ENCODE measurements at places on chromosomes 11 and 22. TPM values are rescaled to one million over a fixed set of nuclear protein-coding genes. Genes with fewer than 3 reads are reported as not detected.

SAMM50 gene
- 34.9 TPM for total RNA-seq

OR5AK2 gene
- not detected for total RNA-seq

OR5B21 gene
- total RNA-seq, result not detected

NCF4 gene
- 19.4 TPM for total RNA-seq

SLC22A6 gene
- 2.4 TPM for total RNA-seq

TENM4 gene
- total RNA-seq, result 31.0 TPM

GRCh38 chr22:48507171-48507570 is 1320.5 kb downstream of the BRD1 start:
- H3K27ac ChIP-seq, result no peak overlapping the region
- no peak for DNase-seq
- H3K27me3 ChIP-seq, result no peaks in the 10 kb centered on the region
- H3K4me3 ChIP-seq, result no peak overlapping the region
- no peaks in the 10 kb centered on the region for H3K4me1 ChIP-seq
- no peaks in the 10 kb centered on the region for H3K36me3 ChIP-seq

- DNase-seq, result no peak
- H3K27ac ChIP-seq, result no peak overlapping the region
- no peak overlapping the region for H3K4me3 ChIP-seq
- H3K27me3 ChIP-seq, result no peaks in the 10 kb centered on the region
- no peaks in the 10 kb centered on the region for H3K4me1 ChIP-seq
Observed at GRCh38 chr22:25002241-25002985, 49.9 kb downstream of the KIAA1671 start.

- no peak overlapping the region for H3K4me3 ChIP-seq
- H3K27ac ChIP-seq, result no peak overlapping the region
- DNase-seq, result peak; percentile 92
- no peaks in the 10 kb centered on the region for H3K27me3 ChIP-seq
Observed at GRCh38 chr11:554428-555226, 5.9 kb downstream of the LMNTD2 start.

GRCh38 chr22:27642104-27642800 is 159.3 kb downstream of the MN1 start:
- H3K4me1 ChIP-seq, result no peaks in the 10 kb centered on the region
- H3K4me3 ChIP-seq, result no peak overlapping the region
- H3K27ac ChIP-seq, result no peak overlapping the region
- no peaks in the 10 kb centered on the region for H3K27me3 ChIP-seq

- no peak for DNase-seq
- H3K4me1 ChIP-seq, result peaks cover 32% of the 10 kb centered on the region
- H3K36me3 ChIP-seq, result no peaks in the 10 kb centered on the region
- no peaks in the 10 kb centered on the region for H3K27me3 ChIP-seq
- H3K4me3 ChIP-seq, result no peak overlapping the region
Observed at GRCh38 chr22:39466228-39467006, 9.6 kb downstream of the MGAT3 start.

DNA sequence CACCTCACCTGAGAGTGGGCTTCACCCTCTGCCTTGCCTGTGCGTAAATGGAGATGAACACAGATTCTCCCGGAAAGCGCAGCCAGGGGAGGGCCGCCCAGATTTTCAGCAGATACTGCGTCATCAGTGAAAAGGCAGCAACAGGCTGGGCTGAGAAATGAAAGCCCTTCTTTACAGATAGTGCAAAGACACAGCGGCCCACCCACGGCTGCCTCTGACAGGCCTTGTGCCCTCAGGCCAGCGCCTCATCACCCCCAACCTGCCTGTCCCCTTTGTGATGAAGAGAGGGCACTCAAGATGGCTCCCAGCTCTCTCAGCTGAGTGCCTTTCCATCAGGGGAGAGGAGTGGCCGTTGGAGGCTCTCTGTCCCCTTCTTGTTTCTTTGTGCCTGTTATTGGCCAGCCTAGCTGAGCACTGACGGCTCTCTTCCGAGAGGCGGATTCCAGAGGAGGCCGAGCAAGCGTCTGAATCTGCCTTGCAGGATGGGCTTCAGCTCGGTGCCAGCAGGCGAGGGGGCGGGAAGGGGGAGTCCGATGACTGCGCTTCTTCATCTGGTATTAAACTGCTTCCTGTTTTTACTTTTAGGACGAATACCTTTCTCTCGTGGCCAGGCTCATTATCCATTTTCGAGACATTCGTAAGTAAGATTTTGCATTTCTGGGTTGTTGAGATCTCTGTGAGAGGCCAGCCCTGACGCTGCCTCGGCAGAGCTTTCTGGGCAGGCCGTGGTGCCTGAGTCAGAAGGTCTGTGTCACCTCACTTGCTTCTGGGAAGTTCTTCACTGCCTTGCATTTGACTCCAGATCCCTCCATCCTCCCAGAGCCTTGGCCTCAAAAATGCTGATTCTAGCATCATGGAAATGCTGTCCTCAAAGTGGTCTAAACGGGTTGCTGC is 43.7 kb downstream of the MED15 start:
- no peak for DNase-seq
- peaks cover 6% of the 10 kb centered on the region for H3K36me3 ChIP-seq
- H3K27ac ChIP-seq, result peak overlapping the region; percentile 90
- H3K27me3 ChIP-seq, result no peaks in the 10 kb centered on the region
- H3K4me3 ChIP-seq, result no peak overlapping the region

GRCh38 chr11:35655856-35656255 is 6.7 kb upstream of the TRIM44 start:
- H3K36me3 ChIP-seq, result no peaks in the 10 kb centered on the region
- H3K4me3 ChIP-seq, result no peak overlapping the region
- H3K4me1 ChIP-seq, result no peaks in the 10 kb centered on the region

- H3K4me1 ChIP-seq, result no peaks in the 10 kb centered on the region
- DNase-seq, result no peak
- H3K27ac ChIP-seq, result no peak overlapping the region
- no peaks in the 10 kb centered on the region for H3K36me3 ChIP-seq
Observed at GRCh38 chr11:117925198-117925925, 3.8 kb downstream of the TMPRSS13 start.

GRCh38 chr22:37210041-37210803 is 2.1 kb downstream of the SSTR3 start:
- H3K27ac ChIP-seq, result no peak overlapping the region
- no peak for DNase-seq

DNA sequence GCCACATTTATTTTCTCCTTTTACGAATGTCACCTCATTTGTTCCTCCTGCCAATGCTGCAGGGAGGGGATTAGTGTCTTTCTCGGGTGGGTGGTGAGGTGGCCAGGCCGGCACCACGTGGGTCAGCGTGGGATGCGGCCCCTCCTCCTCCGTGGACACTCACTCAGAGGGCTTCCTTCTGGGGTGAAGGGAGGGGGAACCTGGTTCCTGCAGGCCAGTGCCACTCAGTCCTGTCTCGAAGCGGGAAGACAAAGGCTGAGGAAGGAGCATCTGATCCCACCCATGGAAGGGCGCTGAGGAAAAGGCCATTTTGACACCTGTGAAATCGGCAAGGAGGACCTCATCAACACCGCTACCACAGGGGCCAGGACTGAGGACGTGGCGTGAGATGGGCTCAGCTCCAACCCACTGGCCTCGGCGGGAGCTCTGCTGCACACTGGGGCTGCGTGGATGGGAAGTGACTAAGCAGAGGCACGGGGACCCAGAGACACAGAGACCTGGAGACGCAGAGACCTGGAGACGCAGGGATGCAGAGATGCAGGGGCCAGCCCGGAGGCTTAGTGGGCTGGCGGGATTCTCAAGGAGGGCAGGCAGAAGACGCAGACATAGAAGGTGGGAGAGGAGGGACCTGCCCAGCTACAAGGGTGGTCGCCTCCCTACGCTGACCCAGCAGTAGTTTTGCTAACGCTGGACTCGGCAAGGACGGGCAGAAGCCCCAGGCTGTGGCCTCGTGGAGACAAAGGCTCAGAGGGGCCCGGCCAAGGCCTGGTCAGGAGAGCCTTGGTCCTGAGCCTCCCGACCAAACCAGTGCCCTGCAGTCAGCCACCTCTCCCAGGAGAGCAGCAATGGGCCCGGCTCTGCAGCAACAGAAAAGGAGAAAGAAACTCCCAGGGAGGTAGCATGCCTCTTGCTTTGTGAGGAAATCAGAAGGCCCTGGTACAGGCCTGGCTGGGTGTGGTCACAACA is 1071.2 kb downstream of the BRD1 start:
- no peak overlapping the region for H3K27ac ChIP-seq
- H3K4me1 ChIP-seq, result no peaks in the 10 kb centered on the region
- no peaks in the 10 kb centered on the region for H3K27me3 ChIP-seq
- H3K36me3 ChIP-seq, result no peaks in the 10 kb centered on the region
- no peak overlapping the region for H3K4me3 ChIP-seq

DNA sequence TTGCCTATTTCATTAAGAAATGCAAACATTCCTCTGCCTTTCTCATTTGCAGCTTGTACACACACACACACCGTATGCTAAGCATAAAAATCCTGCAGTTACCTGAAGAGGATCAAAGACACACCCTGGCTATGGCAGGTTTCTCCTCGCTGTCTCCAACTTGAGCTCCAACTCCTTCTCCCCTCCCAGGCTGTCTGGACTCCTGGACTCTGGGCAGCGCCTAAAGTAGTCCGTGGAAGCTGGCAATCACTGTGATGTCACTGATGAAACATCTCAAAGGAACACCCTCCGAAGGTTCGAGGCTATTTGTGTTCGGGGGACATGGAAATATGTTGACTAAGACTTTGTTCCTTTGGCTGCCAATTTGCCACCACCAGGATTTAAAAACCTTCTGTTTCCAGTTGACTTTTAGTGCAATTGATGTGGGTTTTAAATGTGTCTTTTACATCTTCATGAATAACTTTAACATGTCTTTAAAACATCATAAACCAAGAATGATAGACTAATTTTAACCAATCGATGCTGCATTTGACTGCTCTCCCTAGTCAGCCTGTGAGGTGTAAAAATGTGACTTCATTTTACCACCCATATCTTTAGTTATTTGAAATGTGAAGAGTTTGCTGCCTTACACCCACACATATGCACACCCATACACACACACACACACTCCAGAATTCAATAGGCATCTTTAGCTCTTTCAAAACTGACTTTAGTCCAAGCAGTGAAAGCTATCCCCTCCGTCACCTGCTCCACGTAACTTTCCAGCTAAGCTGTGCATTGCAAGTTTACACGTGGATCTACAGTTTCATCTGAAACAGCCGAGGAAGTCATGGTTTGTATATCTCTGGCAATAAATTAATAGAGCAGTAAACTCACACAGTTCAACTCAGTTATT is at the start of gene SLN:
TSS of gene SLN (minus strand) at position 196 of the 895 bp plus-strand sequence.
- H3K27ac ChIP-seq, result no peak within 1 kb of the TSS
- no peaks in the 10 kb centered on the region for H3K27me3 ChIP-seq
- H3K36me3 ChIP-seq, result no peaks in the 10 kb centered on the region
- no peak within 1 kb of the TSS for H3K4me3 ChIP-seq
- no peaks in the 10 kb centered on the region for H3K4me1 ChIP-seq

DNA sequence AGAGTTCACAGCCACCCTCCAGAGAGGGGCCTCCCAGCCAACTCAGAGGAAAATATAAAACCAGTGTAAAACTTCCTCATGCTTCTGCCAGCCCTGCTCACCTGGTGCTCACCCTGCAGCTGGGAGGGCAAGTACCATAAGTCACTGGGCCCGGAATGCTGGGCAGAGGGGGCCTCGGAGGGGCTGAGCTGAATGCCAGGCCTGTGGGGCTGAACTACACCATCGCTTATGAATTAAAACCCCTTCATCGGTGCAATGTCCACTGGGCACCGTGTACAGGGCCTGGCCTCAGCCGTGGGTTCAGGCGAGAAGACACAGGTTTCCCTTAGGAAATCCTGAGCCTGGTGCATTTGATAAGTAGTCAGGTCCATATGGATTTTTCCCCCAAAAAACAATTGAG is 828.6 kb downstream of the TBC1D22A start:
- H3K4me1 ChIP-seq, result no peaks in the 10 kb centered on the region
- H3K4me3 ChIP-seq, result no peak overlapping the region
- H3K27ac ChIP-seq, result no peak overlapping the region
- H3K27me3 ChIP-seq, result no peaks in the 10 kb centered on the region
- DNase-seq, result peak; percentile 30

GRCh38 chr22:46936378-46936903 is 174.0 kb downstream of the TBC1D22A start:
- H3K36me3 ChIP-seq, result peaks cover 3% of the 10 kb centered on the region
- H3K27ac ChIP-seq, result peak overlapping the region; percentile 90
- H3K4me1 ChIP-seq, result peaks cover 6% of the 10 kb centered on the region
- no peak overlapping the region for H3K4me3 ChIP-seq
- H3K27me3 ChIP-seq, result no peaks in the 10 kb centered on the region

DNA sequence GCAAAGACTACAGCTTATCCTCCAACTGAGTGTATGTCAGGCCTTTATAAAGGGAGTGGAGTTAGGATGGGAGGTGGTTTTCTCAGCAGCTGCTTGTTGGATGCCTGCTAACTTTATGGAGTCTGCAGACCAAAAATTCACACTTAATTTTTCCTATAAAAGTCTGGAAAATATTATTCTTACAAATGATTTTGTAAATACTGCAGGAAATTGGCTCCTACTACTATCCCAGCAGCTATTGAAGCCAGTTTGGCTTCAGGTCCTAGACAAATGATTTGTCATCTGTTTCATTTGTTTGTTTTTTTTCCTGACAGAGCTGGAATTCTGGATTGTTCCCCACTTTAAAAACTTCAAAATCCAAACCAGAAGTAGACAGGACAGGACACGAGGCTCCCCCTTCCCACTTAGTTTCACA is 292.5 kb downstream of the TMEM135 start:
- no peaks in the 10 kb centered on the region for H3K36me3 ChIP-seq
- H3K27ac ChIP-seq, result no peak overlapping the region
- H3K27me3 ChIP-seq, result no peaks in the 10 kb centered on the region
- DNase-seq, result peak; percentile 14

GRCh38 chr22:17862646-17863181 is 88.4 kb upstream of the BID start:
- H3K36me3 ChIP-seq, result peaks cover 12% of the 10 kb centered on the region
- no peaks in the 10 kb centered on the region for H3K27me3 ChIP-seq
- no peak overlapping the region for H3K27ac ChIP-seq
- DNase-seq, result no peak
- H3K4me3 ChIP-seq, result no peak overlapping the region
- no peaks in the 10 kb centered on the region for H3K4me1 ChIP-seq

- H3K27me3 ChIP-seq, result no peaks in the 10 kb centered on the region
- H3K4me1 ChIP-seq, result no peaks in the 10 kb centered on the region
- no peak for DNase-seq
- no peaks in the 10 kb centered on the region for H3K36me3 ChIP-seq
Observed at GRCh38 chr22:17586831-17587440, 23.6 kb downstream of the SLC25A18 start.

GRCh38 chr11:122042981-122043380 is 73.0 kb downstream of the BLID start:
- H3K27me3 ChIP-seq, result no peaks in the 10 kb centered on the region
- no peaks in the 10 kb centered on the region for H3K4me1 ChIP-seq
- DNase-seq, result no peak
- no peak overlapping the region for H3K4me3 ChIP-seq
- no peak overlapping the region for H3K27ac ChIP-seq

DNA sequence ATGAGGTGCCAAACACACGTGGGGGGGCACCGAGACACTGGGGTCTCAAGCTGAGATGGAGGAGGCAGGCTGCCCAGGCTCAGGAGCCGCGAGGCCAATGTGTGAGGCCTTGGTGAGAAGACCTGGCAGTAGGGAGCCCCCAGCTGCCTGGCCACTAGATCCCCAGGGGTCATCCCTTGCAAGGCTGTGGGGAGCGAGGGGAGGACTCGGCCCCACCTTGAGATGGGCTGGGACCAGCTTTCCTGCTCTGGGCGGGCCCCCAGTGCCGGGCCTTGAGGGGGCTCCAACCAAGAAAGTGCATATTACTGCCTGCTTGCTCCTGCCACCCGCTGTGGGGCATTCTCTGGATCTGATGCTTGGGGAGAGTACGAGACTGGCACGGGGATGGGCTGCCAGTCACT is 107.0 kb downstream of the CTTN start:
- H3K27ac ChIP-seq, result no peak overlapping the region
- H3K27me3 ChIP-seq, result no peaks in the 10 kb centered on the region
- H3K36me3 ChIP-seq, result no peaks in the 10 kb centered on the region
- no peak overlapping the region for H3K4me3 ChIP-seq

GRCh38 chr11:129453293-129453721 is 77.7 kb downstream of the BARX2 start:
- no peak overlapping the region for H3K4me3 ChIP-seq
- no peaks in the 10 kb centered on the region for H3K4me1 ChIP-seq
- H3K27me3 ChIP-seq, result no peaks in the 10 kb centered on the region
- no peak overlapping the region for H3K27ac ChIP-seq
- DNase-seq, result no peak
